Cardiac septum (tissue), 1 donor: ENCODE measurements at places on chromosomes 11 and 22. TPM values are rescaled to one million over a fixed set of nuclear protein-coding genes. Genes with fewer than 3 reads are reported as not detected.
A peak's percentile ranks its signal among the peaks of the same experiment; 100 is the strongest.

DNA sequence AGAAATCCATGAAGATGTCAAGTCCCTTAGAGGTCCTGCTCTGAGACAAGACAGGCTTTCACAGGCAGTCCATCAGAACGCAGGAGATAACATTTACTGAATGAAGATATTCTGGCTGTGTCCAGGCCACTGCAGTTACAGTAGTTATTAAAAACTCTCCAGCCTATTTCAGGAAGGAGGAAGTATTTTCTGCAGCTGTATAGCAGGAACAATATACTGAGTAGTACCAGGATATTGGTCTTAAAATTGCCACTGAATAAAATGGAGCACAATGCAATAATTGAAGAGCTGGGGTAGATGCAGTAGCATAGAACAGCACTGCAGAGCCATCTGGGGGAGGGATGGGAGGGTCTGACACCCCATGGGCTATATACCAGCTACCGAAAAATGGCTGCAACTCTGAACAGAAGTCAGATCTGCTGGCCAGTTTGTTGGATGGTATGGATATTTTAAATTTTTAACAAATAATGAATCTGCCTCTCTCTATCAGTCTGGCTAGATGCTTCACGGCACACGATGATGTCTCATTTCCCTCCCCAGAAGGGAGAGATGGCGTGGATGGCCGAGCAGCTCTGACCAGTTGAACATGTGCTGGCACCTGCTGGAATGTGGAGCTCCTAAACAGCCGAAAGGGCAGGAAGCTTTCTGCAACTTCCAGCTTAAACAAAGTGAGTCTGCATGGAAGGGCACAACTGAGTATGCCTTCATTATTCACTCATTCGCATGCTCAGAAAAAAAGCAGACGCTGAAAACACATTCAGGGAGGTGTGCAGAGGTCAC lies 342.1 kb upstream of the SYN3 start:
- DNase-seq, result no peak

DNA sequence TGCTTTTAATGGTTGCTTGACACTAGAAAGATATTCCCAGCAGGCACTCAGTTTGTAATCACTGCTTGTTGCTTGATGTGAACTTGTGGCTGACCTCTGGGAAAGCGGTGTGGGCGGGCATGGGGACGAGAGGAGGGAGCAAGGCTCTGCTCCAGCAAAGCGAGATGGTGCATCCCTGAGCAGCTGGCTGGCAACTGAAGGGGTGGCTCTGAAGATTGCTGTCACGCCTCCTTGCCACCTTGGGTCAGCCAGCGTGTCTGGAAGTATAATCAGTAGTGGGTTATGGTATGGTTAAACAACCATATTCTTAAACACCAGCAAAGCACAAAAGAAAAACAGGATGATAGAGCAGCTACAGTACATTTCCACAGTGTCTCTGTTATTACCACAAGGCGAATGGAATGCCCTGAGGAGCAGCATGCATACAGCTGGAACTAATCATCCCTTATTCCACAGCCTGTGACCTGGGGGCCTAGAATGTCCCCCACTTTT lies 124.5 kb downstream of the TRIM44 start:
- DNase-seq, result no peak

GRCh38 chr22:46439576-46440465 lies 97.6 kb downstream of the CELSR1 start:
- DNase-seq, result no peak

GRCh38 chr22:30386960-30387827 lies at the start of gene RNF215:
Gene RNF215 (minus strand): TSS chr22:30387411. CDS start chr22:30387313, 98 bp downstream.
- DNase-seq, result peak; percentile 94

The BLID gene
- 0.57 TPM for total RNA-seq

The CASP1 gene
- 7.1 TPM for total RNA-seq
